NCI-H748 treated with DMSO at 0.1 percent for 48 hours (cell line): ENCODE measurements at places on chromosomes 16 and 17.

GRCh38 chr16:82031116-82032084, 3.7 kb upstream of the HSD17B2 start:
- peak; percentile 63 for DNase-seq

- DNase-seq: no peak
These were observed 4.2 kb upstream of the AATF start for GRCh38 chr17:36944553-36944952.

DNA sequence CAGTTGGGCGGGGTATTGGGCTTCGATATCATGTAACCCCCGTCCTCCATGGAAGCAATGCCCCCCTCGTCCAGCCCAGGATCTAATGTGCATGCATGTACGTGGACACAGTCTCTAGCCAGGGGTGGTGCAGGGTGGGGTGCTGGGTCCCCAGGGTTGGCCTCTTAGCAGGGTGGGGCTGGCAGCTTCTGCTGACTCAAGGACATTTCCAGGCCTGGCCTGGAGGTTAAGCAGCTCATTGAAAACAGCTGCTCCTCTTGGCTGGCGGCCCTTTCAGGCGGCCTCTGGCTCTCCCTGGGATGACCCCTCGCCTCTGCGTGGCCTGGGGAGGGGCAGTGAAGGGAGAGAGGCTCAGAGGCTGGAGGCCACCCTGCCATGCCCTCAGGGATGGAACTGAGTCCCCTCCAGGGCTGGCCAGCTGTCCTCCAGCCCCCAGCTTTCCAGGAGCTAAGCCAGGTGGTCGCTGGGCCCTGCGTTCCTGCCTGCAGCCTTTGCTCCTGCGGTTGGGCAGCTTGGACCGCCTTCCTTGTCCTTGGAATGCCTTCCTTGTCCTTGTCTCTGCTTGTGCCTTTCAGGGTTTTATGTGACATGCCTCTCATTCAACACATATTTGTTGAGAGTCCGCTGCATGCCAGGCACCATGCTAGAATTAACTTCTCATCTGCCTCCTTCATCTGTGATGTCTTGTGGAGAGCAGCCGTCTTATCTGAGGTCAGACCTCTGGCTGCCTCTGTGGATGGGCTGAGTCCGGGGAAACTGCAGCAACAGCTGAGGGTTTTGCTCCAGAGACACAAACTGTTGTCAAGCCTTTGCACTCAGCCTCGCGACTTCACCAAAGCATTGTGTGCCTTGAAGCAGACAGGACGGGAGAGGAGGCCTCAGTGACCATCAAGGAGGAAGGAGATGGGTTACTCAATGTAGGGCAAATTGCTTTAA, 26.6 kb downstream of the MRC2 start:
- no peak for DNase-seq

GRCh38 chr17:50298018-50298417, 23.8 kb downstream of the TMEM92 start:
- DNase-seq: no peak

DNA sequence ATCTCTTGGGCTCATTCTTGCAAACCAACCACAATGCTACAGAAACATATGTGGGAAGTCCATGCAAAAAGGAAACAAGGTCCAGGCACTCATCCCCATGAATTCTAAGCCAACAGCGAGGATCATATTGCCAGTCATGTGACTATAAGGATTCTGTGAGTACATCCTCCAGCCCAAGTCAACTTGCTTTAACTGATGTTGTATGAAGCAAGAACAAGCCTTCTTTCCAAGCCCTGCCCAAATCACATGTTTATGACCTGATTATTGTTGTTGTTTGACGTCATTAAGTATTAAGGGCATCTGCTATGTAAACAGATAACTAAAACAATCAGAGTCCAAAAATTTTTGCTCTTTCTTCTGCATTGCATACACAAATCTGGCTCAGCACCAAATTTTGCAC, 78.2 kb upstream of the MON1B start:
- DNase-seq: no peak

DNA sequence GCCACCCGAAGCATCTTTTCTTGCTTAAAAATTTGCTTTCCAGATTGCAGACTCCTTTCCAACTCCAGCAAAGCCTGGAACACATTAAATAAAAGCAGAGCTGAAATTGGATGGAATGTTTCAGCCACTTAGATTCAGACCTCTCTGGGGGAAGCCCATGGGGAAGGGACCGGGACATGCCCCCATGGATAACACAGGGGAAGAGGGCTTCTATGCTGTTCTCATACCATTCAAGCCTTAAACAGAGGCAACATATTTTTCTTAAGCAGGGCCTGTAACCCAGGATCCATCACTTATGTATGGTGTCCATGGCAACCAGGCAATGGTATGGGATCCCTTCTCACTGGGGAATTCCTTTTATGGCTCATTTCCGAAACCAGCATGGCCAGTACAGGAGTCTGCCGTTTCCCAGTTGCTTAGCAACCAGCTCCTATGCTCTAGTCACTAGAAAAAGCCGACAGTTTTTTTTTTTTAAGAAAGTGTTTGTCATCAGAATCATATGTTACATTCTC, 62.0 kb upstream of the MARCHF10 start:
- DNase-seq: peak; percentile 75

GRCh38 chr16:86075488-86075785, 176.5 kb downstream of the IRF8 start:
- DNase-seq: no peak

DNA sequence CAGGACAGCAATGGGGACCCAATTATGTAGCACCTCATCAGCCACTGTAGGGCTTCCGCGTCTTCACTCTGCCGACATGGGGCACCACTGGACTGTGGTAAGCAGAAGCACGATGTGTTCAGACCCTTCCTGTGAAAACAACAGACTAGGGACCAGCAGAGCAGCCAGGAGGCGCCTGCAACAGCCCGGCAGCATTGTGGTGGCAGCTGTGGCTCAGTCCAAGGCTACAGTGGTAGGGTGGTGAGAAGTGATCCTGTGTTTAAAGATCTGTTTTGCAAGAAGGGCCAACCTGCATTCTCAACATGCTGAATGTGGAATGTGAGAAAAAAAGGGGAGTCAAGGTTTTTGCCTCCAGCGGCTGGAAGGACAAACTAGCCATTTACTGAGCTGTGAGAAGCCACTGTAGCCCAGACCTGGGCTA, 80.8 kb downstream of the GAS7 start:
- no peak for DNase-seq

DNA sequence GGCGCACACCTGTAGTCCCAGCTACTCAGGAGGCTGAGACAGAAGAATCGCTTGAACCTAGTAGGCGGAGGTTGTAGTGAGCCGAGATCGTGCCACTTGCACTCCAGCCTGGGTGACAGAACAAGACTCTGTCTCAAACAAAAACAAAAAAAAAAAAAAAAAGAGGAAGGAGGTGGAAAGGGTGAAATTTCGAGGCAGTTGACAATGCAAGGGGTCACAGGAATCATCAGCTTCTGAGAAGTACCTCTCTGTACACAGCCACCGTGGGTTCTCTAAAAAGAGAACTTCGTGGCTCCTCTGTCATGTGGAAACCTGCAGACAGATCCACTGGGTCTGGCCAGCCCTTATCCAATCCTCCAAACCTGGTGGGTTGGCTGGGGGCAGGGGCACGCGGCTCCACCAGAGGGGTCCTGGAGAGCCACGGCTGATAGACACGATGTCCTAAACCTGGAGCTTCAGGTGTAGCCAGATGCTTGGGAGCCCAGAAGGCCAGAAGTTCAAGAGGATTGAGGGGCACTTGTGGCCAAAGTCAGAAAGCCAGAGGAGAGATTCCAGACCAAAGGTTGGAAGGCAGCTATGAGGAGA, 540 bp upstream of the CD300LF start:
- no peak for DNase-seq

DNA sequence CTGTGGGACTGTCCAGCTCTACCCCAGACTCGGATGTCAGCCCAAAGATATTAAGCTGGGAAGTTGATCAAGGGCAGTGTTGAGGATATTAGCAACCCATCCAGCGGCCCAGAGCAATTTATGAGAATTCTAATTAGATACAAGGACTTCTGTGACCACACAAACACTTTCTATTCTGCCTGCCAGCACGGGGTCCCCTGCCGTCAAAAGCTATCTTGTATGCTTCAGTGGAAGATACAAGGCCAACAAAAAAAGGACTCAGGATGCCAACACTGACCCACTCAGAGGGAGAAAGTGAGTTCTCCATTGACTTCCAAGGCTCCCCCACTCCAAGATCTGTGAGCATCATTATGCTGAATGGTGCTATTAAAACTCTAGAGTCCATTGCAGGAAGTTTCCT, 390.7 kb downstream of the GRIN2A start:
- DNase-seq: no peak

DNA sequence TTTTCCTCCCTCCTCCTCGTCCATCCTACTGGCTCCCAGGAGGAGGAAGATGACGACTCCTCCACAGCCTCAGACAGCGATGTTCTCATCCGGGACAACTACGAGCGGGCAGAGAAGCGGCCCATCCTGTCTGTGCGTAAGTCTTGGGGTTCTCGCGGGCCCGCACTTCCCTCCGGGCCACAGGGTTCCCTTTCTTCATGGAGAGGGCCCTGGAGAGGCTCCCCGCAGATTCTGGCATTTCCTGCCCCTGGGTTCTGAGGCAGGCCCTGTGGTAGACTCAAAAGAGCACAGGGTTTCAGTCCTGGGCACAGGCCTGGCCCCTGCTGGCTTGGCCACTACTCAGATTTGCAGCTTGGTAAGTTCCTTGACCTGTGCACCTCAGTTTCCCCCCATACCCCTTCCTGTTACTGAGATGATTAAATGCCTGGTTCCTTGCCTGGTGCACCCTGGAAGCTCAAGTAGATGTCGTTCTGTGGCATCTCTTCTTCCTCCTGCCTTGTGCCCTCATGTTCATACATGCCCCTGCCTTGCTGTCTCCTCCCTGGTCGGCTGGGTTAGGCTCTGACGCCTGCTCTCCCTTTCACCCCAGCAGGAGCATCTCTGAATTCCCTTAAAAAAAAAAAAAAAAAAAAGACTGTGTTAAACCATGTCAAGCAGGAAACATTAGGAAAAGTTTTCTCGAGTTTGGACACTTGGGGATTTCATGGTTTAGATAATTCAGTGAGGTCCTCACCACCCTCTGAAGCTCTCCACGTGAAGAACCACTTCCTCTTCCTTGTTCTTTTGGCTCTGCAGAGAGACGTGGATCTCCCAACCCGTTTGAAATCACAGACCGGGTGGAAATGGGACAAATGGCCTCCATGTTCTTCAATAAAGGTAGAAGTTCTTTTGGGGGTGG, 14.3 kb upstream of the NAT9 start:
- DNase-seq: no peak

DNA sequence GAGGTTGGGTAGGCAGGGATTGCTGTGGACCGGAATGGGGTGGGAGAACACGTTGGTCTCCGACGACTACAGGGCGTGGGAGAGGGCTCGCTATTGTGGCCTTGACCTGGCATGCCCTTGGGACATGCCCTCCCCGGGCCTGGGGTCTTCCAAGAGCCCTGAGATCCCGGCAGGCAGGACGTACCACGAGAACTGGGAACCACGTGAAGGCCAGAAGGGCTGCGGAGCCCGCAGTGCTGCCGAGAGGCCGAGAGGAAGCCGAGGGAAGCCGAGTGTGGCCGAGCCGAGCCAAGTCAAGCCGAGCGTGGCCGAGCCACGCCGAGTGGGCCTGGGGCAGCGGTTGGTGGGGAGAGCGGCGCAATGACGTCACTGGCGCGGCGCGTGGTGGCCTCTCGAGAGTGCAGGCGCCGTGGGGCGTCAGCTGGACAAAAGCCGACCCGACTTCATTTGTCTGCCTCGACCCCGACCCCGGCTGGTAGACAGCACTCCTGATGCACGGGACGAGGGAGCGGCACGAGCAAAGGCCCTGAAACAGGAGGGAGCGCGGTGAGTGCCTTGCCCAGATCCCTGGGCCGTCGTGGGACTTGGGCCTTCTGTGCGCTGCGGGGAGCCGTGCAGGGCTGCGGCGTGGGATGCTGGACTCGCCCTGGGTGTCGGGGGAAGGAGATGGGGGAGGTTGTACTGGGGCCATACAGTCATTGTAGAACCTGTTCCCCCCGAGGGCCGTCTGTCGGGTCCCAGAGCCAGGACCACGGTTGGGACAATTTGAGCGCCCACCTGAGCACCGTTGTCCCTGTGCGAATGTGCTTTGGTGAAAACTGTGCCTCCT, 6.6 kb downstream of the SOCS1 start:
- no peak for DNase-seq

- no peak for DNase-seq
These were observed 259.8 kb downstream of the GRIN2A start for GRCh38 chr16:9922441-9922840.

DNA sequence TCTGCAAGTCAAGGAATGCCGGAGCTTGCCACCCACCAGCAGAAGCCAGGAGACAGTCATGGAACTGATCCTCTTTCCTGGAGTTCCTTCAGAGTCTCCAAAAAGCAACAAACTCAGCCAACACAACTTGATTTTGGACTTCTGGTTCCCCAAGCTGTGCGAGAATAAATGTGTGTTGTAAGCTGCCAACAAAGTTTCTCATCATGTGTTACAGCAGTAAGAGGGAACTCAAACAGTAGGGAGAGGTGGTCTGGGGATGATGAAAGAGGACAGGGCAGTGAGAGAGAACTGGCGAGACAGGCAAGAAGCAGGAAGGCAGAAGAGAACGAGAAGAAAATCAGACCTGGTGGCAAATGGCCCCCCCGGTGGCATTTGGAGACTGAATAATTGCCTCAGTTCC, 204.9 kb downstream of the MAF start:
- no peak for DNase-seq

GRCh38 chr16:61909074-61909473, 127.2 kb downstream of the CDH8 start:
- no peak for DNase-seq

DNA sequence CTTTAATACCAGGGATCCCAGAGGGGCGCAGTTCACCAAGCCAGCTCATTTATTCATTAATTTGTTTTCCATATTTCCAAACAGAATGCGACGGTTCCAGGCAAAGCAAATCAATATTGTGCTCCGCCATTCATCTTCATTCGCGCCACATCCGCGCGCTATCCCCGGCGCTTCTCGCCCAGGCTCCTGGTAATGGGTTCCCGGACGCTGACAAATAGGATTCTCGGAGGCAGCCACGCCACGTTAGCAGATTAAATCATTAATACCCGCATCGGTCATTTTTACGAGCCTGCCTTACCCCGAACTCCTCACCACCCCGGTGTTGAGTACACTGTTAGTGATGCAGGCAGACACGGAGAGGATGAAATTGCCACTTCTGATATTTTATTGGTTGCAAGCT, 26.0 kb upstream of the C16orf82 start:
- DNase-seq: no peak

GRCh38 chr17:7262192-7262934, at the start of gene CLDN7:
Gene CLDN7, minus strand, starts transcription at chr17:7262478. Its CDS starts 435 bp downstream, at chr17:7262043.
- peak; percentile 86 for DNase-seq

DNA sequence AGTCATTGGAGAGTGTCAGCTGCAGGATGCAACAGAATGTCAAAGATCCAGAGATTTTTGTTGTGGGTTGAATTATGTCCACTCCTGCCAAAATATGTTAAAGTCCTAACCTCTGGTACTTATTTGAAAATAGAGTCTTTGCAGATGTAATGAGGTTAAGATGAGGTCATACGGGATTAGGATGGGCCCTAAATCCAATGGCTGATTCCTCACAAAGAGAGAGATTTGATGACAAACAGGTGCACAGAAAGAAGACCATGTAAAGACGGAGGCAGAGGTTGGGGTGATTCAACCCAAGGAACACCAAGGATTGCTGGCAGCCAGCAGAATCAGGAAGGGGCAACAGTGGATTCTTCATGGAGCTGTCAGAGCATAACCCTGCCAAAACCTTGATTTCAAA, 34.5 kb upstream of the USP22 start:
- no peak for DNase-seq

GRCh38 chr17:57892146-57892819, 42.4 kb upstream of the MRPS23 start:
- DNase-seq: peak; percentile 36

GRCh38 chr16:79415983-79416640, 184.4 kb downstream of the MAF start:
- no peak for DNase-seq
